HT1080 (cell line): ENCODE measurements at places on chromosomes 3 and 15.

- peak; percentile 21 for DNase-seq
Observed at GRCh38 chr15:76310475-76311099, 682 bp downstream of the ETFA start.

DNA sequence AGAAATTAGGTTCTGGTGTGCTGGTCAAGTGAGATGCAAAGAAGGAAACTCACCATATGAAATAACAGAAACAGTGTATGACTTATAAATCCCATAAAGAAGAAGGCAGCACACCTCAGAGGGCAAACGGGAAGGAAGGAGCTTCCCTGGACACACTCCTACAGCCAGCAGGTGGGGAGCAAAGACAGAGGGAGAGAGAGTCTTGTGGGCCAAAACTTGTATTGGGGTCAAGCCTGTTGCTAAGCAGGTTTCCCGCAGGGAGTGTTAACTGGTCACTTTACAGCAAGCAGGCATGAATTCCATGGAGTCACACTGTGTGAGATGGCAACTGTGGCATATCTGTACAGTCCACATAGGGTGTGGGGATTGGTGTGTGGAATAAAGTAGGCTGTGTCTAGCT, 222.9 kb upstream of the NDN start:
- no peak for DNase-seq

GRCh38 chr15:61528581-61528910, 299.4 kb upstream of the RORA start:
- DNase-seq, result no peak

- DNase-seq, result no peak
Observed at GRCh38 chr3:103167850-103168249, 733.0 kb downstream of the ZPLD1 start.

GRCh38 chr15:81007428-81008064, 6.8 kb downstream of the TLNRD1 start:
- DNase-seq, result no peak

DNA sequence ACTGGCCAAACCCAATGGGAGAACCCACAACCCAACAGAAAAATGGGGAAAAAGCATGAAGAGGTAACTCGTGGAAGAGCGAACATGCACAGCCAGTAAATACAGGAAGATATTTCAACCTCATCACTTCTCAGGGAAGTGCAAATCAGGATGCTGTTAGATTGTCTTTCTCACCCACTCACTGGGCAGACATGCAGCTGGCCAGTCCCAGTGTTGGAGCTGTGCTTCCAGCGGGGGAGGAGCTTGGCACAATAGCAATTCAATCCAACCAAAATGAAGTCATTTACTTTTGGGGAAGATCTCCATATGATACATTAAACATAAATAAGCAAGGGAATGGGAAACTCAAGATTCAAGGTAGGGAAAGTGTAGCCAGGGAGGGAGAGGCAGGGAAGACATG, 12.1 kb downstream of the WNT7A start:
- DNase-seq, result no peak

DNA sequence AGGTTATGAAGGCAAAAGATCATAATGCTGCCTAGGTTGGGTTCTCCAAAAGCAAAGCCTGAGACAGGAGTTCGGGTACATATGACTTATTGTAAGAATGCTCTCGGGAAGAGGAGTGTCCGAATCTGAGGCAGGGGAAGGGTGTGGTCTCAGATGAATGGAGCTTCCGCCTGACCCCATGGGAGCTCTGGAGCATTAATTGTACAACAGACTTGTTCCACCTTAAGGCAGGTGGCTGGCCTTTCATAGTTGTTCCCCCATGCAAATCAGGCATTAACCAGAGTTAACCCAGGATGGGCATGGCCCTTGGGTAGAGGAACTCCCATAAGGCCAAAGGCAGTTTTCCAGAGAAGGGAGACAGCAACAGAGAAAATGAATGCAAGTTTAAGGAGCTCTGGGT, 170.6 kb downstream of the MYRIP start:
- no peak for DNase-seq

DNA sequence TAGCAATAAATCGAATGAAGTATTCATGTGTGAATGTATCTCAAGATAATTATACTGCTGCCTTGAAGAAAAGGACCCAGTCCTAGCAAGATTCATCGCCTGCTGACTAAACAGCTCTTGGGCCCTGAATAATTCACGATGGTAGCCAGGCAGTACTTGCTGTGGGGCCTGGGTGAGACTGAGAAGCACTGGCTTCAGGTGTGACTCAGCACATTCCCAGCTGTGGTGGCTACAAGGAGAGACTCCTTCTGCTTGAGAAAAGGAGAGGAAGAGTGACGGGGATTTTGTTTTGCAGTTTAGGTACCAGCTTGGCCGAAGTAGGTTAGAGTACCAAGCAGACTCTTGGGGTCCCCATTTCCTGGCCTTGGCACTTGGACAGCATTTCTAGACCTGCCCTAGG, 47.6 kb upstream of the CD200R1L start:
- DNase-seq, result peak; percentile 82

GRCh38 chr15:82730022-82730530, 20.4 kb upstream of the AP3B2 start:
- DNase-seq, result no peak
